ENCODE measurements at places on chromosomes 5 and 9. TPM values are rescaled to one million over a fixed set of nuclear protein-coding genes. Genes with fewer than 3 reads are reported as not detected.

GRCh38 chr9:135811801-135812200, 95.5 kb downstream of the CAMSAP1 start:
- peak; percentile 94 for DNase-seq

DNA sequence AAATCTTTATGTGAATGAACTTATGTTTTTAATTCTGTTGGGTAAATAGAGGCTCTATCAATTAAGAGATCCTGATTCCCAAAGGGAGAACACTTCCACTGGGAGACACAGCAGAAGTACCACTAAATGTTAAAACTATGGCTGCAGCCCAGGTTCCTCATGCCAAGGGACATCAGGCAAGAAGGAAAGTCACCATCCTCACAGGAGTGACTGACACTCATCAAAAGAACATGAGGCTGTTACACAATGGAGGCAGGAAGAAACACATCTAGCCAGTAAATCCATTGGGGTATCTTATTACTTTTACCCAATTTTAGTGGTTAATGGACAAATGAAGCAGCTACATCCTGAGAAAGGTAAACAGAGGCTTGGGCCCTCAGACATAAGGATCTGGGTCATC, 94.4 kb downstream of the MAPKAP1 start:
- no peak for DNase-seq

GRCh38 chr5:18732556-18733479, 1098.6 kb downstream of the TAF11L14 start:
- no peak for DNase-seq

GRCh38 chr9:91271156-91271555, 90.6 kb downstream of the AUH start:
- no peak for DNase-seq

- no peak for DNase-seq
Measured at GRCh38 chr5:68265347-68265746, 49.8 kb downstream of the PIK3R1 start.

DNA sequence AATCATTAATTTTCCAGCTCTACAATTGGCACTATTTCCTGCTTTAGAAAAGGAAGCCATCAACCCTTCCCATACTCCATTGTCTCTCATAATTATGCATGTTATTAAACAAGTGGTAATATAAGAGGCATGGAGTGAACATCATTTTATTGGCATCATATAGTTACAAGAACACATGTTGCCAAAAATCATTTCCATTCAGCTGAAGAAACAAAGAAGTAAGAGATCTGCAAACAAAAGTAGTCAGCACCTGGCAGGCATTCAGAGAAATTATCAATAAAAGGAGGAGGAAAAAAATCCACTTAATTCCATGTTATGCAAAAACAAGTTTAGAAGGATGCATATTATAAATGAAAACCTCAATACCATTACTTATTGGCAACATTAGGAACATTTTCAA, 1208.2 kb upstream of the C9orf72 start:
- peak; percentile 17 for DNase-seq

- DNase-seq = no peak
Measured at GRCh38 chr5:172428224-172429166, 25.8 kb downstream of the SH3PXD2B start.

HTR4 gene
- total RNA-seq = not detected

PRKACG gene
- total RNA-seq = not detected

EQTN gene
- total RNA-seq = 0.51 TPM

Measured in tongue (tissue), 3 donors.